ENCODE measurements at places on chromosomes 4 and X.

GRCh38 chr4:12359420-12359819 lies 930.7 kb upstream of the HS3ST1 start:
- DNase-seq = no peak

GRCh38 chrX:133314281-133314680 lies 96.1 kb upstream of the TFDP3 start:
- DNase-seq = no peak

DNA sequence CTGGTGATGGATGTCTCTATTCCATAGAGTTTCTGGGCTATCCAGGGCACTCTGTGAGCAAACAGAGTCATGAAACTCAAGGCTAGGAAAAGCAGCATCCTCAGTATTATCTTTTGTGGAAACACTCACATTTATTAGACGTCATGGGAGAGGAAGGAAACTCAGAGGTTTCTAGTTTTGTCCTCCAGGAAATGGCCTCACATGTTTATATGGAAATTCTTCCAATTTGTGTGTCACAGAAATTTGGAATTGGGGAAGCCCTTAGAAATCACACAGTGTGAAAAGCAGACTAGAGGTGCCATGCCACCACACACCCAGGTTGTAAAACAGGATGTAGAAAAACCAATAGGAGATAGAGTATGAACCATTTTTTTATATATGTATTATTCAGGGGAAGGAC lies 31.1 kb downstream of the IDS start:
- no peak for DNase-seq

DNA sequence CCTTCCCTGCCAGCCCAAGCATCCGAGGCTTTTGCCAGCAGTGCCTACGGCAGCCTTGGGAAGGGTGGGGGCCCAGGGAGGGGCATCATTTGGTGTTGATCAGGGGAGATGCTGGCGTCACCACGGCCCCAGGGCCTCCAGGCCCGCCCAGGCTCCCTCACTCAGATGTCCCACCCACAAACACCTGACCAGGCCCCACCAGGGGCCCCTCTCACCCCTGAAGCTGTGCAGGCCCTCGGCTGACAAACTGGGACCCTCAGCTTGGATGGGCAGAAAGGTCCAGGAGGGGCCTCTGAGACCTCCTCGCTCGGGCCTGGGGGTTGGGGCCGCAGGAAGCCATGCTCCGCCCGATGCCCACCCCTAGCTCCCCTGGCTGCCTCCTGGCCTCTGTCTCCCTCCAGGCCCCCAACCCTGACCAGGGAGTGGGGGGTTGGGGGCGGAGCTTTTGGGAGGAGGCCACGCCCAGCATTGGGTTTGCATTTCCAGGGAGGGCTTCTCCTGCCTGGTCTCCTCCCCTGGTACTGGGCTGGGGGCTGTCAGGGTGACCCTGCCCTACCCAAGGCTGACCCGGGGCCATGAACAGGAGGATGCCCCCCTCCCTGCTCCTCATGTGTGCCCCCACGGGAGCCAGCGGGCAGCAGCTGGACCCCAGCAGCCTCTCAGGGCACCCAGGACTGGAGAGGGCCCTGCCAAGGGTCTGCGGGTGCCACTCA lies 33.4 kb upstream of the SPON2 start:
- DNase-seq = no peak

- no peak for DNase-seq
Observed at GRCh38 chrX:57587607-57588006, 4.2 kb upstream of the ZXDB start.
